Stimulated activated CD8-positive, alpha-beta memory T cell treated with anti-CD3 and anti-CD28 coated beads, Interleukin-4, amount 100 ng/mL, for 1 hour (primary cell): ENCODE measurements at places on chromosomes 11 and 22.

GRCh38 chr22:22935056-22935545 is 47.5 kb downstream of the IGLL5 start:
- no peak for DNase-seq

GRCh38 chr11:36447947-36448346 is 62.1 kb downstream of the TRAF6 start:
- no peak for DNase-seq

- DNase-seq, result no peak
These were observed 196.3 kb upstream of the ARHGAP20 start for GRCh38 chr11:110908401-110909105.

DNA sequence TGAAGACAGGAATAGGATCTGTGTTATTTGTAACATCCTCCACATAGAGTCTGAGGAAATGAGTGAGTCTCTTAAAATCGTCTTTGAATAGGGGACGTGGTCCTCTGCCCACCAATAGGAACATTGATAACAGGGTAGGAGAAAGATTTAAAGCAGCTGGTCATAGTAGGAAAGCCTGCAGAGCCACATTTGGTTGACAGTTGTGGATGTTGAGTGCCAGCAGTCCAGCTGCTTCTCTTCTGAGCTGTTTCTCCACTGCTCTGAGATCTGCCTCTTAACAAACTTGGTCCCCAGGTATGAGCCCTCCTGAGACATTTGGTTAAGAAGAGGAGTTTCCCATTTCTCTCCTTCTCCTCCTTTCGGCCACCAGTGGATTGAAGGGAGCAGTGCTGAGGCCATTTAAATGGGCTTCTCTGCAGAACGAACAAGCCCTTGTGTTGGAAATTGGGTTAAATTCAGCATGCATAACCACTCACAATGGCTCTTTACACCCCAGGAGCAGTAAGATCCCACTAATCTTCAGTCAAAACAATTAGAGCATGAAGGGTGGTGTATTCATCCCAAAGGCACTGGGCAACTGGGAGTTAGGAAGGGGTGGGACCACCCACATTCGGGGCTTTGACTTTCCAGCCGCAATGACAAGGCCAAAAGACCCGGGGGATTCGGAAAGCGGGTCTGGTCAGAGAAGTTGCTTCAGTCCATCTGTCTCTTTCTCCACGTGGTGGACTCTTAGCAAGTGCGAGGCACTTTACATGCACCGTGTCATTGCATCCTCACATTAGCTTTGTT is 32.3 kb downstream of the MIAT start:
- DNase-seq, result no peak

DNA sequence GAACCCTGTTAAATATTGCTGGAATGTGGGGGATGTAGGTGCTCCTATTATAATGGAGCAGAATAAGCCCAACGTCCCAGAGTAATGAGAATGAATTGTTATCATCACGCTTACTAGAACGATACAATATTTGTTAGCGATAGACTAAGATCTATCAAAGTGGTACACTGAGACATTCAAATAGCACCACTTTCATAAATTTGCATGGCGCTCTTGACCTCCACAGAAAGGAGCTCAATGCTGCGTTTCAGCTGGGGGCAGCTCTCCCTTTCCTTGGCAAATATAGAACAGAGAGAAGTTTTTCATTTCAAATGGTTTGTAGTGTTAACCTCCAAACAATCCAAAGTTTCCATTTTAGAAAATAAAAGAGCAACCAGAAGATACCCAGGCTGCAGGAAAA is 38.2 kb upstream of the BLID start:
- DNase-seq, result no peak

- DNase-seq, result no peak
These were observed 58.2 kb downstream of the COMMD9 start for GRCh38 chr11:36230779-36231699.

DNA sequence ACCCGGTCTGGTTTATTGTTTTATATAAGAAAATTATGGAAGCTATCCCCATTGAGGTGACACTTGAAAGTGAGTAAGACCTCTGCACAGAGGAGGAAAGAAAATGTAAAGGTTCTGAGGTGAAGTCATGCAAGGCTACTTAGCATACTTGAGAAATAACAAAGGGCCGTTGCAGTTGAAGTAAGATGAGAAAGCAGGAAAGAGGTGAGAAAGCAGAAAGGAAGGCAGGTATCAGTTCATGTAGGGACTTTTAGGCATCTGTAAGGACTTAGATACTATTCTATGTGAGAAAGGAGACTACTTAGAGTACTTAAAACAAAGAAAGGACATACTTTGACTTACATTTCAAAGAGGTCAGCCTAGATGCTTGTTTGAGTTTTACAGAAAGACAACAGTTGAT is 84.7 kb downstream of the CASP12 start:
- DNase-seq, result no peak

DNA sequence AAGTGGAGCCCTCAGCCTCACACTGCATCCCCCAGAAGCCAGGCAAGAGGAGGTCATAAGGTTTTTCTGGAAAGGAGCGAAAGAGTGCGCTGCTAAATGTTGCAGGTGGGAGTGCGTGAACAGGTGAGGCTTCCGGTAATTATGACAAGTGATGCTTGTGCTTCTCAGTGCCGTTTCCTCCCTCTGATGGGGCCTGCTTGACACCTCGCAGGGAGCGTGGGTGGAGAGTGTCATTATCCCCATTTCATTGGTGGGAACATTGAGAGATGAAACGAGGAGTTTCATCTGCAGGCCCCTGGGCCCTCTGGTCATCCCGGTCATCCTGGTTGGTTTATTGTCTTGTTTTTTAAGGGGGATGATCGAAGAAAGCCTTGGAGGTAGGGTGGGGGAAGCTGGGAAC is 57.5 kb downstream of the BCR start:
- no peak for DNase-seq

GRCh38 chr11:44828296-44828695 is 101.5 kb downstream of the TSPAN18 start:
- no peak for DNase-seq
